ENCODE measurements at places on chromosomes 6 and 20.

DNA sequence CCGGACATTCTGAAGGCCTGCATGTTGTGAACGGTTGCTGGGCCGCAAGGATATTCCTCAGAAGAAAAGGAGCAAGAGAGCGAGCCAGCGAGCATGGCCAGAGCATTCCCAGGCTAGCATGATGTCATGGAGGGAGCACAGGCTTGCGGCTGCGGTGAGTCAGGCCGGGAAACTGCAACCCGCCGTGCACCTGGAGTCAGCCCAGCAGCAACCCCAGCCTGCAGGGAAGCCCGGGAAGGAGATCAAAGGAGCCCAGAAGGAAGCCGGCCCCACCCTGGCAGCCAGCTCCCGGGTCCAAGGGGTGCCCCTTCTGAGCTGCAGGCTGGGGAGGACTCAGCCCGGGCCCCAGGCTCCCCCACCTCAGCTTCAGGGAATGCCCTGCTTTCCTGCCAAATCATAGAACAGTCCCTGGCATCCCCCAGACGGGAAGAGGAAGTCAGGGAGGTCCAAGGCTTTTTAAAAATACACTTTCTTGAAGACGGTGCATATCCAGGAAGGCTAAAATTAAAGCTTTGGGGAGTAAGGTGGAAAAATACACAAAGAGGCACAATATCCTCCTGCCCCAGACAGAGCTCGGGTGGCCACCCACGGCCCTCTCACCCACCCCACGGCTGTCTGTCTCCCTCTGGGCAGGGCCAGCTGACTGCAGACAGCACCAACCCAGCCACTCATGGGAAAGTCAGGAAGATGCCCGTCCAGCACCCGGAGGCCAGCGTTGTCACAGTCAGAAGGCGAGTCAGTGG, 53.7 kb downstream of the BMP7 start:
- peak; percentile 98 for DNase-seq

- no peak for DNase-seq
These were observed 41.2 kb upstream of the EZR start for GRCh38 chr6:158860279-158860865.

GRCh38 chr20:58021481-58021880, 207.0 kb downstream of the ANKRD60 start:
- DNase-seq, result peak; percentile 23

DNA sequence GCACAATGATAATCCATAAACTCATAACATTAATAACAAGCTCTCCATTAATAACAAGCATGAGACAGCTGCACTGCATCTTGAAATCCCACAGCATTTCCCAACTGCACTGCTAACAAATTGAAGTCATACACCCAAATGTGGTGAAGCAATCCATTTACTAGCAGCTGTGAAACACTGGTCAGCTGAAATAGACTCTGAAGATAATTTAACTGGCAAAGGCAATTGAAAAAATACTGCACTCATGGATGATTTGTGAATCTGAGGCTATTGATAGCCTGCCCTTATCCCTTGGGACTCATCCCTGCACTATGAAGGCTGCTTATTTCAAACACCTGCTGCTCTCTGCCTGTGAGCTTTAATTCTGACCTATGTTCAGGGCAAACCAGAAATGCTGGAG, 49.1 kb upstream of the PLCB1 start:
- DNase-seq, result no peak

DNA sequence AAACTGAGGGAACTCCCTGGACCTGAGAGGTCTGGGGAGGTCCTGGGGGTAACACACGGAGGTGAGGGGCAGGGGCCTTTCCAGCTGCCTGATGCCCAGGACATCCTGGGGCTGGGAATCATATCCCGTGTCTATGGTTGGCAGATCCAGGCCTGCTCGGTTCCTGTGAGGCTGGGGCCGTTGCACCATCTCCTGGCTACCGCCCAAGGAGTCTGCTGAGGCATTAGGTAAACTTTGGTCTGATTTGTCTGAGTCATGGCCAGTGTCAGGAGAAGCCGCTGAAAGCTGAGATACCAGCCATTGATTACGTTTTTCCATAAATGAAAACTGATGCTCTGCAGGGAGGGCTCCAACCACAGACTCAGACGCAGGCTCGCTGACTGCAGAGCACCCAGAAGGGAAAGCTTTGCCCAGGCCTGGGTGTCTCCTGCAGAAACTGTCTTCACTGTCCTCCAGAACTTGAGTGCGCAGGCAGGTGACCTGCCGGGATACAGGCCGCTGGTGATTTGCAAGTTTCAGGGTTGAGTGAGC, 14.2 kb downstream of the TRAF3IP2 start:
- DNase-seq, result peak; percentile 94

DNA sequence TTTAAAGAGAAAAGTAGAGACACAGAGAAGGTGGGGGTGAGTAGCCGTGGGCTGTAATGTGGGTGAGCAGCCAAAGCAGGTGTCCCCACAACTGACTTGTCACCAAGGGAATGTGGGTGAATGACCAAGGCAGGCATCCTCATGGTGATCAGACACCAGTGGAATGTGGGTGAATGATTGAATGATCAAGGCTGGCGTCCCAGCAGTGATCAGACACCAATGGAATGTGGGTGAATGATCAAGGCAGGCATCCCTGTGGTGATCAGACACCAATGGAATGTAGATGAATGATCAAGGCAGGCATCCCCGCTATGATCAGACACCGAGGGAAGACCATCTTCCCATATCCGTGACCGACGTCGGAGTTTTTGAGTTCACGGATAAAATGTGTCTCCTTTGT, 49.8 kb upstream of the OR14J1 start:
- DNase-seq, result no peak

All from astrocyte of the hippocampus (primary cell).